ENCODE measurements at places on chromosomes 2 and 18.

DNA sequence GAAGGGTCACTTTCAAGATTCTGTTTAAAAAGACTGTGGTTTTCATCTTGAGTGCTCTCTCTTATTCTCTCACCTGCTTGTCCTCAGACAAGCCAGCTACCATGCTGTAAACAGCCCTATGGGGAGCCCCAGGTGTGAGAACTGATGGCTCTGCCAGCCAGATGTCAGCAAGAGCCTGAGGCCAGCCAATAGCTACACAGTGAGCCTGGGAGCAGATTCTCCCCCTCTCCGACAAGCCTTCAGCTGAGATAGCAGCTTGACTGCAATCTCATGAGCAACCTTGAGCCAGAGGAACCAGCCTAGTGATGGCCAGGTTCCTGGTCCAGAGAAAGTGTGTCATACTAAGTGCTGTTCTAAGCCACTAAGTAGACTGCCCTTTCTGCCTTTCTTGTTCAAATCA is 272.1 kb downstream of the NAPG start:
- no peak for DNase-seq

DNA sequence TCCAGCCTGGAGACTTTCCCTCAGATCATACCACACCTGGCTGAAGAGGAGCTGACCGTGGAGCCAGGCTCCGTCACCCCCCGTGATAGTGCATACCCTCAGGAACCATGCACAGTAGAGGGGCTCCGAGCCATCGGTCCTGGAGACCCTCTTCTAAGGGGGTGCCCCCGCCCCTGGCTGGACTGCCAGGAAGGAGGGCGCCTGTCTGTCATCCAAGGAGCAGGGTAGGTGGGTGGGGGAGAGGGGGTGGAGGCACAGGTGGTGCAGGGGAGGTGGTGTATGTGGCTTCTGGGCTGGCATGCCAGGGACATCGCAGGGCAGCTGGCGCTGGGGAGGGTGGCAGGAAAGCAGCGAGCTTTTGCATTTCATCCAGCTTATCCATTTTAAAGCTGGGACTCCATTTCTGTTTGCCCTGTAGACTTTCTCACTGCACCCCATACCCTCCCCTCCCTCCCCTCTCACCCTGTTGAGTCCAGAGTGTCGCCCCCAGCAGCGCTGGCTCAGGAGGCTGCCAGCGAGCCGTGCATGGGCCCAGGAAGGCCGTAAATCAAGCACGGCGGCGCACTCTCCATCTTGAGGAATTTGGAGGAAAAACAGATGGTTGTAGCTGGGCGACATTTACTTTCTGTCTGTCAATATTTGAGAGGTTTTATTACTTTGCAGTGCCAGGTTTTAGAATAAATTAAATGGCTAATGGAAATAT is 56.2 kb upstream of the HS6ST1 start:
- DNase-seq: peak; percentile 42

GRCh38 chr2:242051463-242051862 is 181.9 kb downstream of the RTP5 start:
- DNase-seq: no peak

DNA sequence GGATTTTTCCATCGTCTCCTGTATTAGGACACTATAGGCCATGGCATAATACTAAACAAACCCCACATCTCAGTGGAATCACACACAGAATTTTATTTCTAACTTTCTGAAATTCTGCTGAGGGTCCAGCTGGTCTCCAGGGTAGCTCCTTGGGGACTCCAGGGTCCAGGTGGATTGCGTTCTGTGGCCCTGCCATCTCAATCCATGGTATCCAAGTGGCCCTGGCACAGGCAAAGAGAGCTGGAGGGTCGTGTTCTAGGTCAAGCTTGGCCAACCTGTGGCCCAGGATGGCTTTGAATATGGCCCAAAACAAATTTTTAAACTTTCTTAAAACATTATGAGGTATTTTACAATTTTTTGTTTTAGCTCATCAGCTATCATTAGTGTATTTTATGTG is 134.6 kb downstream of the CTIF start:
- no peak for DNase-seq

GRCh38 chr2:26687801-26688200 is 4.7 kb upstream of the KCNK3 start:
- DNase-seq: no peak
